H9 (cell line): ENCODE measurements at places on chromosomes 5 and 9.

GRCh38 chr9:18477121-18477660 lies 3.2 kb downstream of the ADAMTSL1 start:
- no peak for DNase-seq

DNA sequence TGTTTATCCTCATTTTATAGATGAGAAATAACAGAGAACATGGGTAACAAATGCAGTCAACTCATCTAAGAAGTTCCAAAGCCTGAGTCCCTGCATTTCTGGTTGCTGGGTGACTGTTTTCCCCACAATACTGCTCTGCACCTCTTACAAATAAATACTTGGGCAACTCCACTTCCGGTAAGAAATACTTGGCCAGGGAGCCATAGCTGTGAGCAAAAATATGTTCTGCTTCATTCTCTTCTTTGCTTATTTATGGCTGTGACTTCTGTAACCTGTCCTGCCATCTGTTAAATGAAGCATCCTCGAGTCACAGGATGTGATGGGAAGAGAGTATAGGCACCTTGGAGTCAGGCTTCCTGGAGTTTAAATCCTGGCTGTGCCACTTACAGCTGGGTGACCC lies 49.9 kb downstream of the GDNF start:
- no peak for DNase-seq

GRCh38 chr5:88787856-88788255 lies 95.1 kb downstream of the MEF2C start:
- no peak for DNase-seq

DNA sequence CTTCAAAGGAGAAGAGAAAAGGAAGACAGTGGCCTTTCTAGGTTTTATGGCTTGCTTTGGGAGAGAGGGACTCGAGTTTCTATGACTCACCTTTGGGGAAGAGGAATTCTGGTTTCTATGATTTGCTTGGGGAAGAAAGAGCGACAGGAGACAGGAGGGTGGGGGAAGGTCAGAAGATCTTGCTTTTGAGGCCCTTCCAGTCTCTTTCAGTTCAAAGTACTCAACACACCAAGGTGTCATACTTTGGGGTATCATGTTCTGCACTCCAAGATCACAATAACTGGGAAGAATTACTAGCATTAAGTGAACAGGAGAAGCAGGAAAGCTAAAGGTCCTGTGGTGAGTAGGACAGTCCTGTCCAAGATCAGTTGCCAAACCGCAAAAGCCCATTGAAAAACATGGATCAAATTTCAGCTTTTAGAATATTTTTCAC lies 324.5 kb downstream of the ARHGEF28 start:
- DNase-seq = no peak

GRCh38 chr9:30774326-30774725 lies 1610.1 kb upstream of the ACO1 start:
- DNase-seq = peak; percentile 92

DNA sequence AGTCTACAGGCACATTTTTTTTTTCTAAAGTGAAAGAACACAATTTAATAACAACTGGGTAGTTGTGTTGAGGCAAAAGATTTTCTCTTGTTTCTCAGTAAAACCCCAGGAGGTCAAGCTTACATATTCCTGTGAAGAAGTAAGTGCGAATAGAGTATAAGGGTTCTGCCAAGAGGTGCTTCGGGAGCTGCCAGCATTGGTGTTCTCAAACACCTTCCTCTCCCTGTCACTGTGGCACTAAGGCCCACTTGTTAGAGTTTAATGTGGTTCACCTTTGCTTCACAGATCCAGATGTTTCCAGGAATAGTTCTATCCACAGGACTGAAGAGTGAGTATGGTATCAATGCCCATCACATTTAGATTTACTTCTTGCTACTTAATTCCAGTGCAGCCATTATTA lies 91.7 kb upstream of the C6 start:
- no peak for DNase-seq

DNA sequence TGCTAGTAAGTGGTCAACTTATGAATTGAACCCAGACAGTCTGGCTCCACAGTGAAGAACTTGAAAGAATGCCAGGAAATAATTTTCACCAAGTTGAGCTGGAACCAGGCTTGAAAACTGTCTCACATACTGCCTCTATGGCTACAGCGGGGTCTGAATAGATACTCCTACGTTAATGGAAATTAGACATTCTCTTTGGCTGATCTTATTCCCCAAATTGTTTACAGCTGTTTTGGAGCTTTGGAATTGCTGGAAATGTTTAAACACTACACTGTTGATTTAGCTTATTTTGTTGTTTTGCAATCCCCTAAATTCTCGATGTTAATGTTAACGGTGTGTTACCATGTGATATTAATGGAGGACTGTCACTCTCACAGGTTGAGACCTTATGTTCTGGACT lies 146.4 kb downstream of the FBXL7 start:
- no peak for DNase-seq

DNA sequence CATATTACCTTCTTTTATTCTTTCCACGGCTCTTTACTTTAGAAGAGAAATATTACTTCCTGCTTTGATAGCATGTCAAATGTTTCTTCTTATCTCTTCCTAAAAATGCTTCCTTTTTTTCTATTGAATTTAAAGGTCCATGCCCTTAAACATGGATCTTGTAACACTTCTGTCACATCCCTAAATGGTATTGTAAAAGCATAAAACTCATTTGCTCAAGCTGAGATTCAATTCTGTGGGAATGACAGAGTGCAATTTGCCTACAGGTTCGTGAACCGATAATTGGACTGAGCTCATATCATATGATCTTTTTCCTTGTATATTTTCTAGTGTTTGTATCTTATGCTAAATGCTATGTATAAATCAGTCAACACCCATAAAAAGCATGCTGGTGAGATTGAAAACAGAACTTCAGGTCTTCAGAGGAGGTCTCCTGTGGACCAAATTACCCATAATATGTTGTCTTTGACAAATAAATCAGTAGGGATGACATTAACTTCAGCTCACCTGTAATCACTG lies 429.3 kb downstream of the TMEM232 start:
- DNase-seq = no peak

- DNase-seq = no peak
These were observed 1452.2 kb upstream of the ACO1 start for GRCh38 chr9:30932226-30932625.

DNA sequence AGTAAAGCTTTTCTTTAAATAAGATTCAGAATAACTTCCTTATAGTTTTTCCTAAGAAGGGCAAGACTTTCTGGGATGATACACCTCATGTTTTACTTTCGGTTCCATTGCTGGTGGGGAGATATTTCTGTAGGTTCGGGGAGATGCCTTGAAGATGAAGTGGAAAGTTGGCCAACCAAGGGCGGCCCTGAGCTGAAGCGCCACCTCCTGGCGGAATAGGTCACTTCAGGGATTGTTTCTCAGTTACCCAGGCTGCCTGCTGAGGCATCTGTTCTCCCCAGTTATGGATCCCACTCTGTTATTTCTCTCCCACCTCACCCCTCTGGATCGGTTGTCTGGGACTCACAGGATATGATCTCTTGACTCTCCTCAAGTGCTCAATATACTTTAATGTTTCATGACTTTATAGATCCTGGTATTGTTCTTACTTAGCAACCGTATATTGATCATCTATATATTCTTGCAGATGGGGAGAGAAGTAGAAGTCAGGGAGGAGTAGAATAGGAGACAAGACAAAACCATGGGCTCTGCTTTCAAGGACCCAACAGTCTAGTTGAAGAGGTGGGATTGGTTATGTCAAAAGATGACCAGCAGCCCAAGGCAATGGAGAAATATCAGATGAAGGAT lies 23.4 kb downstream of the MEGF10 start:
- DNase-seq = peak; percentile 68

GRCh38 chr5:143004361-143005145 lies 234.4 kb downstream of the ARHGAP26 start:
- DNase-seq = no peak

GRCh38 chr5:28344836-28345433 lies 1306.5 kb upstream of the CDH9 start:
- peak; percentile 29 for DNase-seq

- DNase-seq = peak; percentile 30
These were observed 118.1 kb downstream of the WNK2 start for GRCh38 chr9:93301911-93302541.

DNA sequence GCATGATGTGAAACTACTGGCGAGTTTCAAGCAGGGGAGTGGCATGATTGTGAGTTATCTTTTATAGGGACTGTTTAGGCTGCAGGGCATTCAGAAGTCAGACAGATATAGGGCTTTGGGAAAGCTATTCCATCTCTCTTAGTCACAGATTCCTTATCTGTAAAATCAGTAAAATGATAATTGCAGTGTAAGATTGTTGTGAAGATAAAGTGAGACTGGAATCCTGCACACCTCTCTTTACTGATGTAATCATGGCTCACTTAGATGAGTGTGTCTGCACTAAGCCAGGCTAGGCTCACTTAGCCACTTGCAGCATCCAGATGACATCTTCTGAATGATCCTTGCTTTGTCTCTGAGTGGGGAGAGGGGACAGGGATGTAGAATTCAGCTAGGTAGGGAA lies 81.8 kb upstream of the MAMDC2 start:
- DNase-seq = no peak

- DNase-seq = peak; percentile 50
These were observed 41.9 kb downstream of the BNC2 start for GRCh38 chr9:16828340-16829281.

DNA sequence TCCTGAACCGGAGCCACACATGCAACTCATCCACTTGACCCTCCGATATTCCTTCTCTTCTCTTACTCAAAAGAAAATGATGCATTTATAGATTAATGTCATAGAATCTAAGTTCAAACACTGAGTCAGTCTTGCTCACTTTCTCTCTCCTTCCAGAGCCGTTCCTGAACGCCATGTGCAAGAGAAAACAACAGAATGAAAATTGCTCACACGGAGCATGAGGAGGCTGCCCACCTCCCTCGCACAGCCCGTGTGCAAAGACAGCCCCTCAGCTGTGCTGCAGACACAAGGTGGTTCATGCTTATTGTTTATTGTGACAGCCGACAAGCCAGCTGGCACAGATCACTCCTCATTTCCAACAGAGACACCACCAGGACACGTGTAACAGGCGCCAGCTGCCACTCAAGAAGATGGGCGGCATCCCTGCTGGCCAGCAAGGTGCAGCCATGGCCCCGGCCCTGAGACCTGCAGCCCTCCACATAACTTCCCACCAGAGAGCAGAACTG lies 290.8 kb downstream of the GLIS3 start:
- no peak for DNase-seq

- DNase-seq = no peak
These were observed 12.1 kb upstream of the PSD2 start for GRCh38 chr5:139783436-139783965.

DNA sequence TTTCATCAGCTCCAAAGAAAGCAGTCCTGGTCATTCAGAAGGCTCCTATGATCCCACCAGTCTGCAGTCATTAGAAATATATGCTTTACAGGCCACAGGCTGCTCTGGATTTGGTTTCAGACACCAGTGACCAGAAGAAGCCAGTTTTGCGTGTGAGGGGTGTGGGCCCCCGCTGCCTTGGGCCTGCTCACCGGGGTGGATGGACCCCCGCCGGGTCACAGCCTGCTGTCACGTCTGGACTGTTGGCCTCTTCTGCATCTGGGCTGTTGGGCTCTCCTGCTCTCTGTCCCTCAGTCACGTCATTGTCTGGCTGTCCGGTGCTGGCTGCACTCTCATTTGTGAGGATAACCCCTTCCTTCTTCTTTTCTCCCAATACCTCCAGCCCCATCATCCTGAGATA lies 33.1 kb downstream of the NSUN2 start:
- DNase-seq = no peak

DNA sequence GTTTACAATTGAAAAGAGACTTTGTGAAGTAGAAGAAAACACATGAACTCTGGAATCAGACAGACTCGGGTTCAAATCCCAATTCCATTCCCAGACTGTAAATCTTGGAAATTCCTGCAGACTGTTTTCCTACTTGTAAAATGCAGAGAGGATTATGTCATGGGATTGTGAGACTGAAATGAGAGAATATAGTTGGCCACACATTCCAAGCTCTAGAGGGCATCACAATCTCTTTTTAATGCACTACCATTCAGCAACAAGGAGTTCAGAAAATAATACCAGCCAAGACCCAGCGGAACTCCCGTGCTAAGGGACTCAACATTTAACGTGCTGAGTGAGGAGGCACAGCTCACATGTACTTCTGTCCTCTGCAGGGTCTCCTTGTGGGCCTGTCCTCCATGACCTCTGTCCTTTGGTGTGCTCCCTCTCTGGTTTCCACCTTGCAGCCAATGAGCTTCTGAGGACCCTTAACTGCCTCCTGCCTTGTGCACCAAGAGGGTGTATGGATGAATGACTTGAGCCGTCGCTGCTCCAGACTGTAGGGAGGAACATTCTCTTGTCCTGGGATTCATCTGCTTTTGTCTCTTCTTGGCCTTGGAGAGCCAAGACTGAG lies 263.5 kb downstream of the NTRK2 start:
- peak; percentile 36 for DNase-seq

DNA sequence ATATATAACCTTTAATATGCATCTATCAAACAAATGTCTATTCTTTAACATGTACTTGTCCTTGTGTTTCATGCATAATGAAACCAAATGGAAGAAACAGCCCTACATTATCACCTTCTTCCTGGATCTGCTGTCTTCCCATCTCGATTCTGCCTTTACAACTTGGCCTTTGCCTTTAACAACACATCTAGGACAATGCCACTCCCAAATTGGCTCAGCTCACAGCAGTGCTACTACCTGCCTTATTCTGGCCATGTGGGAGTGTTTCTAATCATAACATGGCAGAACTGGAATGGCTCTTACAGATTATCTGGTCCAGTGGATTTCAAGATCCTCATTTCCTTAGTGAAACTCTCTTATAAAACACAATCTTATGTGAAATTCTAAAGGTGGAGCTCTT lies 176.5 kb downstream of the CARTPT start:
- DNase-seq = no peak

DNA sequence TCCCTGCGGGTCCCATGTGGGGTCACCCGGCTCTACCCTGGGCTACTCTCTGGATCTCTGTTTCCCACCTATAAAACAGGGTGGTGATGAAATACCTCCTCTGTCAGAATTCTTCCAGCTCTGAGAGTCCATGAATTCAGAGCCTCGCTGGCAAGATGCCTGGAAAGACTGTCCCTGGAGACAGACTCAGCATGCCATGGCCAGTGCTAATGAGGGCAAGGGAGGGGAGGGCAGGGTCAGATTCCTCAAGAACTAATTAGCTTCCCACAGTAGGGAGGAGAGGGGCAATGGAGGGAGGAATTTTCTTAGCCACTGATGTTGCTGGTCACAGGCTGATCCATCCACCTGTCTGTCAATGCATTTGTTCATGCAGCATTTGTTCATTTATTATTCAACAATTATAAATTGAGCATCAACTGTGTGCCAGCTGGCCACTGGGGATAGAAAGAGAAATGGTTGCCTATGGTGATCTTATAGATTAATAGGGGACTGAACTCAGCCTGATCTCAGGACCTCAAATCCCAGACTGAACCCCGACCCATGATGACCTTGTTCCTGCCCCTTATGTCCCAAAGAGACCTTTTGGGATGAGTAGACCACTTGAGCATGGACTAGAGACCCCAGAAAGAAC lies 4.7 kb downstream of the SYNPO start:
- DNase-seq = no peak

DNA sequence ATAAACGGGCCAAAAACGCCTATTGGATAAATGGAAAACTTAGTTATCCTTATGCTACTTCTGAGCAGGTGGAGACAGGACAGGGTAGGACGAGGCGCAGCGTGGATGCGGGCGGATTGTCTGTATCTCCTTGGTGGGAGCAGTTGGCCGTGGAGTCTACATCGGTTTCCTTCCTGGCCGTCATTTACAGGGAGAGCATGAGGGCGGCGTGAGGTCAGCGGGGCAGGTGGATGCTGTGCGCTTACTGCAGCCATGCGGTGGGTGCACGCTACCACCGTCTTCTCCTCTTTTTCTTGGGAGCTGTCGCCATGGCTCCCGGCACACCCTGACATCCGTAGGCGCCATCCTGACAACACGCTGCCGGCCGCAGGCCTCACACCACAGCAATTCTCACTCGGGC lies 121.3 kb downstream of the ADAMTS2 start:
- no peak for DNase-seq
